ENCODE measurements at places on chromosomes 7 and 10. TPM values are rescaled to one million over a fixed set of nuclear protein-coding genes. Genes with fewer than 3 reads are reported as not detected.

The NEURL1 gene
- 0.76 TPM for total RNA-seq

The GDF10 gene
- 35.2 TPM for total RNA-seq

The GALNT17 gene
- 8.9 TPM for total RNA-seq

The GLI3 gene
- 20.3 TPM for total RNA-seq

The LBX1 gene
- 0.18 TPM for total RNA-seq
